ENCODE measurements at places on chromosomes 5 and 9.

DNA sequence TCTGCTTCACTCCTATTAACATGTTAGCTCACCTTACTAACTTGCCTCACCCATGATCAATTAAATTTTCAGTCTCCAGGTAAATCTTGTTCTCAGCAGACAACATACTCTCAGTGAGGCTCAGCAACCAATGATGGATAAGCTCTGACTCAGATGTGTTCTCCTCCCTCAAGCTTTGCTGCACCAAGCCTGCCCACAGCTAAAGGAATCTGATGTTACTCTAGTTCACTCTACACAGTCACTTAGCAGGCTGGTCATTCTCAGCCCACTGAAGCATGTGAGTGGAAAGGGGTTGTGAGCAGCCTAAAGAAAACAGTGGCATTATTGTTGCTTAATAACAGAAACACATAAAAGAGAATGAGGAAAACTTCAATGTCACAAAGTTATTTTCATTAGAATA lies 37.3 kb upstream of the CTNND2 start:
- no peak for DNase-seq

DNA sequence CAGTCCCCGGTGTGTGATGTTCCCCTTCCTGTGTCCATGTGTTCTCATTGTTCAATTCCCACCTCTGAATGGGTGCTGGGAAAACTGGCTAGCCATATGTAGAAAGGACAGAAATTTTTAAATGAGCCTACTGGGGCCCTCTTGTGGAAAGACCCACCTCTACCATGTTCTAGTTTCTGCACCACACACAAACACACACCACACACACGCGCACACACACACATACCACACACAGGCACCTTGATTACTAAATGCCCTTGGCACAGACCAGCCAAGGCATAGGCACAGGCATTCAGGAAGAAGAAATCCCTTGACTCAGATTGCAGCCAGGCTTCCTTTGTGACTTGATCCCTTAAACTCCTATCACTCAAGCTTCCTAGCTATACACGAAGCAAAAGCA lies 60.5 kb downstream of the SIL1 start:
- peak; percentile 72 for DNase-seq

- no peak for DNase-seq
Measured at GRCh38 chr5:28468166-28468565, 1429.8 kb upstream of the CDH9 start.

DNA sequence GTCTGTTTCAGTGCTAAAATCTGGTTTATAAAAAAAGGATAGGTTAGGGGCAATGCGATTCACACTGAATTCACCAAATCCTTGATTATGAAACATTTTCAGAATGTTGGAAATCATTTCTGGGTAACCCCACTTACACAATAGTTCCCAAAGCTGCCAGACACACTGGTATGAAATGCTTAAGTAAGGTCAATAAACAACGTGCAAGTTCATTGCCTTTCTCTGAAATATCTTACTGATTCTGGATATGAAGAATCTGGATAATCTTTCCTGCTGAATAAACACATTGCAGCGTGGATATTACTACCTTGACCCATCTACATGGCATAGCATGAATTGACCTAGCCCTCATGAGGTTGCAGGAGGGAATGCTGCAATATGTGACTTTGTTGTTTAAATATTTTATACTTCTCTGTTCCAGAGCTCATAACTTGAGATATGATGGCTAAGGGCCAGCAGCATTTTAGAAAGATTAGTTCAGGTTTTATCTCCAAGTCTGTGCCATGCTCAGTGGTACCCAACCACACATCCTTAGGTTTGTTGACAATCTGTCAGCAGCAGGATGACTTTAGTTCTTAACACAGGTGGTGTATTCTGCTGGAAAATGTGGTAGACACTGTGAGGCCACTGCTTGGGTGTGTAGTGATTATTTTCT lies 121.0 kb downstream of the NREP start:
- no peak for DNase-seq

GRCh38 chr5:138111937-138112336 lies 27.3 kb downstream of the NME5 start:
- DNase-seq = no peak

DNA sequence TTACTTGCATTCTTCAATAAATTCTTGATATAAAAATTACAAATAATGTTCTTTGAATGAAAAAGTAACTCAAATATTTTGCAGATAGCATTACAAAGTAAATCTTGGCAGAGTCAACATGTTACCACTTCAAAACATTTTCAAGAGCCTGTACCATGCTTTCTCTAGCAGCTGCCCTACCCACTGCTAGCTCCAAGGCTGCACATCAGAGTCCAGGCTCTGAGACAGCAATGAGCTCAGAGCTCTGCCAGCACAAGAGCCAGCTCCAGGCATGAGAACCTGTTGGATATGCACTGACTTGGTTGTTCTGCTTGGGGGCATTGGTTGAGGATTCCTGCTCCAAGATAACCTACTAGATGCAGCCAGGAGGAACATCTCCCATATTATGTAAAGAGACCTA lies 211.3 kb upstream of the HAPLN1 start:
- no peak for DNase-seq

GRCh38 chr5:75006865-75007822 lies 45.2 kb downstream of the GCNT4 start:
- DNase-seq = no peak

- DNase-seq = no peak
Measured at GRCh38 chr5:55387865-55388264, 80.1 kb downstream of the MTREX start.

- DNase-seq = no peak
Measured at GRCh38 chr5:3102531-3102930, 351.1 kb upstream of the IRX2 start.

- DNase-seq = no peak
Measured at GRCh38 chr9:91082731-91083130, 279.0 kb downstream of the AUH start.

DNA sequence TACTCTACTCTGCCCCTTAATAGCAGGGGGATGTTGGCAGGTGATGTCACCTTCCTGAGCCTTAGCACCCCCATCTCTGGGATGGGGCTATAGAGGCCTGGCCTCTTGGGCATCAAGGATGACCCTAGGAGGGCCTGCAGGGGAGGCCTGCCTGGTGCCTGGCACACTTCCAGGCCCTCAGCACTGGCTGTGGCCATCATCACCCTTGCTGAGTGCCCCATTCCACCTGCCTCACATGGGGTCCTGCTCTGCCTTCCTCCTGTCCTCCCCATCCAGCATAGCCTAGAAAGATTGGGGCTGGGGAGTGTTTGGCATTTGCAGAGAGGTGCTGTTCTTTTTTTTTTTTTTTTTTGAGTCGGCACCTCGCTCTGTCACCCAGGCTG lies 17.7 kb upstream of the PHYHD1 start:
- DNase-seq = no peak

GRCh38 chr9:127347831-127348776 lies 48.9 kb upstream of the SLC2A8 start:
- peak; percentile 12 for DNase-seq

GRCh38 chr5:134394932-134395331 lies 16.7 kb downstream of the CDKN2AIPNL start:
- no peak for DNase-seq

DNA sequence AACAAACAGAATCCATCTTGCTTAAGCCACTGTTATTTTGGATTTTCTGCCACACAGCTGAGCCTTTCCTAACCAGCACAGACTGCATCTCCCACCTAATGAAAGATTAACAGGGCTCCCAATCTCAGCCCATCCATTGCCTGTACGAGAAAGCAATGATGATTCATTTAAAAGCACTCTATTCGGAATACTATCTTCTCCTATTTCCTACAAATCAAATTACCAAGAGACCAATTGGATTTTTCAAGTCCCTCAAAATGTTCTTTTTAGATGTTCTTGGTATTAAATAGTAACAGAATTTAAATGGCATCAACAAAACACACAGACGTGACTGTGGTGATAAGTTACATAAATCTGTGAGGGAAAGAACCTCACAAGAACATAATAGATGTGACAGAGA lies 324.1 kb downstream of the AGTPBP1 start:
- DNase-seq = no peak

GRCh38 chr5:80925931-80926330 lies 34.2 kb upstream of the RASGRF2 start:
- DNase-seq = no peak

- no peak for DNase-seq
Measured at GRCh38 chr5:138635708-138636107, 60.5 kb upstream of the HSPA9 start.

DNA sequence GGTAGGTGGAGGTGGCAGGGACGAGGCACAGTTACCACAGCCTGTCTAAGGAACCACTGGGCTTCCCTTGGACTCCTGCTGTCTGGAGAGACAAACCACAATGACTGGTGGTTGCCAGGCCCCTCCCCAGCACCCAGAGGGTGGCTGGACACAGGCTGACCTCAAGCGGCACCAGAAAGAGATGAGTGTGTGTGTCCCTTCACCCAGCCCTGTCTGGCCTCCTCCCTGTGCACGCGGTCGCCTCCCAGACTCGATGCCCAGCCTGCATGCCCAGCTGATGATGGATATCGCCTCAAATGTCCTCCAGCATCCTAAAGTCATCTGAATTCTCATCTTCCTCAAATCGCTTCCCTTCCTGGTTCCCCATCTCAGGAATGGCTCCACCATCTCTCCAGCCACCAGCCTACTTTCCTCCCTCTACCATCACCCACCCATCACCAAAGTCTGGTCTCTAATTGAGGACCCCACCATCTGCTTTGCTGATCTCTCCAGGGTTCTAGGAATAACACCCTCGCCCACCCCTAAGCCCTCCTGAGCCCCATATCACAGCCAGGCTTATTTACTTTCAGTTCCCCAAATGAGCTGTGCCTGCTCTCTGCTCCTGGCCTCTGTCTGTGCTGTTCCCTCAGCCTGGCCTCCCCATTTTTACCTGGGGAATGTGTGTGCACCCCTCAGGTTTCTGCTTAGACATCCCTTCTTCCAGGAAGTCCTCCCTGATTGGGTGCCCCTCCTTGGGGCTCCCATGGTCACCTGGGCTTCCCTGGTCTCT lies 52.5 kb upstream of the GGTA1 start:
- no peak for DNase-seq

GRCh38 chr5:59326596-59326995 lies 566.9 kb downstream of the PDE4D start:
- DNase-seq = no peak

DNA sequence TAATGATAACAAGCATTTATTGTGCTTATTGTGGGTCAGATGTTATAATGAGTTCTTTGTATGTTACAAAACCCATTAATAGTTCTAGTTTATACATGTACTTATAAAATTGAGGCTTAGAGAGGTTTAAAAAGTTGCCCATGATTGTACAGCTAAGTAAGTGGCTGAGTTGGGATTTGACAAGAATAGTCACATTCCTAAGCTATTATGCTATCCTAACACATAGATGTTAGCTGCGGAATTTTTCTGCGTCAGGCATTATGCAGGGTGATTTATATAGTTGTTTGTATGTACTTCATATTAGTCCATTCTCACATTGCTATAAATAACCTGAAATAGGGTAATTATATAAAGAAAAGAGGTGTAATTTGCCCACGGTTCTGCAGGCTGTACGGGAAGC lies 12.5 kb downstream of the COMMD10 start:
- no peak for DNase-seq

GRCh38 chr9:36691671-36692070 lies 119.0 kb downstream of the MELK start:
- DNase-seq = no peak

GRCh38 chr9:73154271-73154670 lies 2.6 kb downstream of the ANXA1 start:
- no peak for DNase-seq

- DNase-seq = no peak
Measured at GRCh38 chr9:74528207-74528606, 31.1 kb downstream of the RORB start.

GRCh38 chr9:132238026-132238972 lies 76.4 kb downstream of the NTNG2 start:
- DNase-seq = no peak

GRCh38 chr5:39093352-39093751 lies 19.2 kb upstream of the RICTOR start:
- DNase-seq = no peak

GRCh38 chr5:123545506-123545905 lies 33.5 kb downstream of the CSNK1G3 start:
- no peak for DNase-seq

GRCh38 chr5:89168766-89169165 lies 285.8 kb upstream of the MEF2C start:
- DNase-seq = no peak

DNA sequence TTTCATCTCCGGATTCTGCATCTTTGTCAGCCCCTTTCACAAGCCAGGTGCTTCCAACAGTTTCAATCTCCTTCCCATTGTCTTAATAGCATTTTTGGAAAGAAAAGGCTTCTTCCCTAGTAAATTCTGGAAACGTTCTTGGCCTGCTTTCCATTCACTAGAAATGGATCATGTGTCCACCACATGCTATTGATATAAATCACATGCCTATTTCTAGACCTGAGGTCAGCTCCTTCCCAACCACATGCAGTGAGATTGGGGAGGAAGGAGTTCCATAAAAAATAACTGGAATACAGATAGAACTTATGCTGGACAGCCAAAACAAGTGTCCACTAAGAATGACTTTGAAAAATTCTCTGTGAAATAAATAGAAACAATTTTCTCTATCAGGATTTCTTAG lies 181.6 kb upstream of the TMEM161B start:
- no peak for DNase-seq

- peak; percentile 15 for DNase-seq
Measured at GRCh38 chr9:125763394-125763801, 16.2 kb downstream of the PBX3 start.

DNA sequence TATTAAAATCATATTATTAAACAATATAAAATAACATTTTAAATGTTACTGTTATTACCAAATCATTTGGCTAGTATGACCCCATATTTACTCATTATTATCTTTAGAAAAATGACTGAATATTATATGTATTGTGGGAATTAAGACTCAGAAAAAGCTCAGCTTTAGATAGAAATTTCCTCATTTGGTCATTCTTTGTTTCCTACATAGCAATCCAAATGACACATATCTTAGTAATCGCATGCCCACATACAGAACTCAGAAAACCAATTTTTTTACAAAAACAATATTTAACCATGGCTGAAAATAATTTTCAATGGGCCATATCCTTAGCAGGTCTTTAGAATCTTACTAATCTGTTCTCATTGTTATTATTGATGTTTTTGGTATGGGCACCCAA lies 53.8 kb upstream of the TSLP start:
- no peak for DNase-seq

DNA sequence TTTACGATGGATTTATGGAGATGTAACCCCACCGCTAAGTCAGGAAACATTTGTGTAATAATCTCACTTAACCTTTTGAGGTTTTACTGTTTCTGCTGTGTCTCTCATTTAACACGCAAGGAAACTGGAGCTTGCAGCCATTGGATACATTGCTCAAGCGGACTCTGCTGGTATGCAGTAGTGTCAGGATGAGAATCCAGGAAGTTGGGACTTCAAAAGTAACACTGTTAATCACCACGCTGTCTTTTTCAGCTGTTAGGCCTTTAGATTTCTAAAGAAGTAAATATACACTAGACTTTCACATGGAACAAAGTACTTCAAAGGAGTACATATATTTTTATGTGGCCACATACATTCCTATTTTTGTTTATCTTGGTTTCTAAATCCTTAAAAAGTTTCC lies 114.7 kb downstream of the LPAR1 start:
- no peak for DNase-seq

GRCh38 chr9:99109522-99109921 lies 4.6 kb downstream of the TGFBR1 start:
- no peak for DNase-seq

Data from NCI-H526 (cell line).